CD4-positive, alpha-beta T cell treated with Interleukin-6 at 100 ng/mL for 8 hours (primary cell): ENCODE measurements at places on chromosomes 7 and 10.

DNA sequence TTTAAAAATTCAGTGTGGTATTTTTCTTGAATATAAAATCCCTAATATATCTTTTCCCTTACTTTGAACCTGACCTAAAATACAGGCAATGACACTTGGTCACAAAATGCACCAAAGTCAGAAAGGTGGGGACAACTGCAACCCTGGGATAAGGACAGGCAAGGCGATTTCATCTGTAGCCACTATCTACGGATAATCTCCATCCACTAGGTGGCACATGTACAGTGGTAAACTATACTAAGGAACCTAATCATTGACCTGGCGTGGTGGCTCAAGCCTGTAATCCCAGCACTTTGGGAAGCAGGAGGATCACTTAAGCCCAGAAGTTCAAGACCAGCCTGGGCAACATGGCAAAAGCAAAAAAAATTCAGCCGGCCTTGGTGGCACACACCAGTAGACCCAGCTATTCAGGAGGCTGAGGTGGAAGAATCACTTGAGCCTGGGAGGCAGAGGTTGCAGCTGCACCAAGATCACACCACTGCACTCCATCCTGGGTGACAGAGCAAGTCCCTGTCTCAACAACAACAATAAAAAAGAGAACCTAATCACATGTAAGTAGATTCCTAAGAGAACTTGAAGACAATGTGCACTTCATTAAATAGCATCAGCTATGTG lies 98.9 kb downstream of the KMT2C start:
- DNase-seq: peak; percentile 28

DNA sequence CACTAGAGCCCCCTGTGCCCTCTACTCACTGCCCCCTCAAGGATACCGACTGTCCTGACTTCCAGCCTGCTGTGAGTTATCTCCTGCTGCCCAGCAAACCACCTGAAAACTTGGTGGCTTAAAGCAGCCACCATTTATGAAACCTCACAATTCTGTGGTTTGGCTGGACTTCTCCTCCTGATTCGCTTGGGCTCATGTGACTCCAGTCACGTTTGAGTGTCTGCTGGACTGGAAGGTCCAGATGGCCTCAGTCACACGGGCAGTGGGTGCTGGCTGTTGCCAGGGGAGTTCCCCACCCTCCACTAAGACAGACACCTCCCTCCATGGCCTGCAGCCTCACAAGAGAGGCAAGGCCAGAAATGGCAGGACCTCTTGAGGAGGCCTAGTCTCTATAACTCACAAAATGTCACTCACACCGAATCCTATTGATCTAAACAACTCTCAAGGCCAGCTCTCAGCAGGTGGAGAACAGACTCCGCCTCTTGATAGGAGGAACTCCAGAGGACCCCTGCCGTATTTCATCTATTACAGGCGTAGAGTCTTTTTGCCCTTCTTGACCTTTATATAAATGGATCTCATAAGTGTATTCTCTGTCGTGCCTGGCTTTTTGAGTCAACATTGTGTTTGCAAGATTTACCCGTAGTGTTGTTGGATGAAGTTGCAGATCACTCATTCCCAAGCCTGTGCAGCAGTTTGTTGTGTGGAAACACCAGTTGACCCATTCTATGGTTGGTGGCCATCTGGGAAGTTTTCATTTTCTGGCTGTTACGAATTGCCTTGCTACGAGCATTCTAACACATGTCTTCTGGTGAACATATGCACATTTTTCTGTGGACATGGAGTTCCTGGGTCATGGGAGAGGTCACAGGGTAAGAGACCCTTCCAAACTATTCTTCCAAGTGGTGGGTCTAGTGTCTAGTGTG lies 48.3 kb downstream of the ZMIZ1 start:
- no peak for DNase-seq

DNA sequence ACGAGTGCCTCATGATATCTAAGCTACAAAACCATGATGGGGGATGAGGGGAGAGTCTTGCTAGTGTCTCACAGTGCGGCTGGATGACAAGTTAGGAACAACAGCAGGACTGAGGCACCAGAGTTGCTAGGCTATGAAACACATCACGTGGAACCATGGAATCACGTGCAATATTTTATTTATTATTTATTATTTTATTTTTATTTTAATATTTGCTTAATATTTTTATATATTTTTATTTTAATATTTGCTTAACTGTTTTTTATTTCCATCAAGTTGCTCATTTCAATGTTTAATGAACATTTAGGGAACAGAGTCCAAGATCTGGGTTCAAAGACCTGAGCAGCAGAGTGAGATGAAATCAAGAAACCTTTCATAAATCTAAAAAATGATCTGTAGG lies 614.6 kb downstream of the CNTNAP2 start:
- DNase-seq: no peak

GRCh38 chr10:28382525-28383269 lies 79.8 kb upstream of the MPP7 start:
- DNase-seq: no peak

DNA sequence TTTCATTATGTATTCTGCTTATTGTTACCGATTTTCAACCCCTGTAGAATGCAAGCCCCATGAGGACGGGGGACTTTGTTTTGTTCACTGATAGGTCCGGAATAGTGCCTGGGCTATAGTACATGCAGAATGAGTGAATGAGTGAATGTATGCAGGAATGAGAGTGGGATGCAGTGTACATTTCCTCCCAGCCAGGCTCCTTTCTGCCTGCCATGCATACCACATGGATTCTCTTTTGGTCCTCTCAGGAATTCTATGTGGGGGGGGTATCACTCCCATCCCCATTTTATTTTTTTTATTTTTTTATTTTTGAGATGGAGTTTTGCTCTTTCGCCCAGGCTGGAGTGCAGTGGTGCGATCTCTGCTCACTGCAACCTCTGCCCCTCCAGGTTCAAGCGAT lies 16.7 kb downstream of the TRIM56 start:
- no peak for DNase-seq

- DNase-seq: no peak
Measured at GRCh38 chr10:56895306-56895705, 534.2 kb upstream of the ZWINT start.

DNA sequence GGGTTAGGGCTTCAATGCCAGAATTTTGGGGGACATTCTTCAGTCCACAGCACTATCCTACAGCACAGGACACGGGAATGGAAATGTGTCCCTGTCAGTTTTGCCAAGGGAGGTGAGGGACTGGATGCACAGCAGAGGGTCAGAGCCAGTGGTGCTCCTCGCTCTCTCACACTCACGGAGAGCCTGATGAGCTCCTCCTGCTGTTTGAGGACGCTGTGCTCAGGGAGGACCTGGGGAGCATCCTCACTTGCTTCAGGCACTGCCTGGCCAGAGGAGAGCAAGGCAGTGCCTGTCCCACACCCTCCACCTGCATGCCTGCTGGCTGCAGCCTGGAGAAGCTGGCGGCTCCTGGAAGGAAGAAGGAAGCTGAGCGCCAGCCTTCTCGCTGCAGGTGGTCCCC lies 58.6 kb downstream of the RAMP3 start:
- no peak for DNase-seq

GRCh38 chr7:107948645-107949442 lies 54.1 kb downstream of the LAMB1 start:
- no peak for DNase-seq

- no peak for DNase-seq
Measured at GRCh38 chr10:28020080-28020860, 21.4 kb upstream of the ODAD2 start.

GRCh38 chr7:26472971-26473370 lies 181.3 kb downstream of the SNX10 start:
- no peak for DNase-seq

- no peak for DNase-seq
Measured at GRCh38 chr7:86950360-86950759, 109.1 kb downstream of the ELAPOR2 start.

- DNase-seq: no peak
Measured at GRCh38 chr10:69684981-69685353, 54.9 kb downstream of the FAM241B start.

DNA sequence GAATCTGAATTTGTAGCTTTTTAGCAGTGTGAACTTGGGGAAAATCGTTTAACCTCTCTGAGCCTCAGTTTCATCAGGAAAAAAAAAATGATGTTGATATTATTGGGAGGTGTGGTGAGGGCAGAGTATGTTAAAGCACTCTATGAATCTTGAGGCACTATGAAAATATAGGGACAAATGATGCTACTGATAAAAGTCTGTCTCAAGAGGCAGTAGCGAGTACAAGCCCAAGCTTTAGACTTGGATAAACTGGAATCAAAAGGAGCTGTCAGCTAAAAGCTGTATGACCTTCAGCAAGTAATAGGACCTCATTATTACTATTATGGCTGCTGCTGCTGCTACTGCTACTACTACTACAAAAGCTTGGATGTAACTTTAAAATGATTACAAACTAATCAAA lies 8.4 kb downstream of the ZNF277 start:
- no peak for DNase-seq
